ENCODE measurements at places on chromosomes 5 and 9.

DNA sequence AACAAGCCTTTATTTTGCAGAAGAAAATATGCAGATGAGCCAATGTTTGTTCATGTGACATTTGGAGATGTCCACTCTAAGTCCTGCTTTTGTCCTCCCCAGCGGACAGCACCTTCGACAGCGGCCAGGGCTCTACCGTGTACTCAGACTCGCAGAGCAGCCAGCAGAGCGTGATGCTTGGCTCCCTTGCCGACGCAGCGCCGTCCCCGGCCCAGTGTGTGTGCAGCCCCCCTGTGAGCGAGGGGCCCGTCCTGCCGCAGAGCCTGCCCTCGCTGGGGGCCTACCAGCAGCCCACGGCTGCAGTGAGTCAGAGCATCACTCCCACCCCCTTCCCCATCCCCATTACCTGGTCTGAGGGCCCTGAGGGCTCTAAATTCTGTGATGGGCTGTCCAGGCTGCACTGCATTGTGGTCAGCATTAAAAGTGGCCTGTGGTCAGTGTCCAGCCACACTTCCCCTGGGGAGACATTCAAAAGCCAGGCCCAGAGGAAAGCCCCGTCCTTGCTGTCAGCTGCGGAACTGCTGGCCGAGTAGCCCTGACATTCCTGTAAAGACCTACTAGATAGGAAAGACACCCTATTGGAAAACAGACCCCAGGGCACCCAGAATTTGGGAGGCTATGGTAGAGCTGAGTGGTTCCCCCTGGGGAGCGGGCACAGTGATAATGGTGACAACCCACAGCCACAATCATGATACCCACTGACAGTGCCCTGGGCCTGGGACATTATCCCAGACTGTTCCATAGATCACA is 69.0 kb downstream of the WNK2 start:
- no peak for DNase-seq

DNA sequence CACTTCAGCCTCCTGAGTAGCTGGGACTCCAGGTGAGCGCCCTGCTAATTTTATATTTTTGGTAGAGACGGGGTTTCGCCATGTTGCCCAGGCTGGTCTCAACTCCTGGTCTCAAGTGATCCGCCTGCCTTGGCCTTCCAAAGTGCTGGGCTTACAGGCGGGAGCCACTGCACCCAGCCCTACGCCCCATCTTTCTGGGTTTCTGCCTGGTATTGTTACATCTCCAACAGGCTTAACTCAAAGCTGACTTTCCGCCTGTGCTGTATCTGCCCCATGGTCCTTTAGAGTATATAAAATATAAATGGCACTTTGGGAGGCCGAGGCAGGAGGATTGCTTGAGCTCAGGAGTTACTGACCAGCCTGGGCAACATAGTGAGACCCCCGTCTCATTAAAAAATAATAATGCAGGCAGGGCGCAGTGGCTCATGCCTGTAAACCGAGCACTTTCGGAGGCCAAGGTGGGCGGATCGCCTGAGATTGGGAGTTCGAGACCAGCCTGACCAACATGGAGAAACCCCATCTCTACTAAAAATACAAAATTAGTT is 36.5 kb upstream of the GLDC start:
- no peak for DNase-seq

- no peak for DNase-seq
These were observed 213.2 kb upstream of the ACTBL2 start for GRCh38 chr5:57695706-57696388.

DNA sequence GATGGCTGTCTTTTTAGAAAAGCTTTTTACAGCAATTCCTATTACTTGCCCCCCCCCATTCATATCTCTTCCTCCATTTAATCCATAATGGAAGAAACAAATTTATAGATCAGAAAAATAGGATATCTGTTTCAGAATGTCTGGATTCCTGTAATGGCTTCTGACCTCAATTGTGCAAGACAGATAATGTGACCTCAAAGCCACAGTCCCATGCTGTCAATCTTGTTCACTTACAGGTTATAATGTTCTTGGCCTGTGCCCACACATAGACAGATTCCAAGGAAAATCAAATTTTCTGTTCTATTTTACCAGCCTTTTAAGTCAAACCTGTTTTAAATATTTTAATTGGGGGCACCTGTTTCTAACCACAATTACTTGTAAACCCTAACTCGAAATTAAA is 143.4 kb downstream of the ENTREP1 start:
- DNase-seq = no peak

- no peak for DNase-seq
These were observed 97.8 kb upstream of the SLC30A5 start for GRCh38 chr5:68995845-68996545.

- no peak for DNase-seq
These were observed 25.1 kb upstream of the MED10 start for GRCh38 chr5:6403416-6403815.
